ENCODE measurements at places on chromosomes 5 and 9.

DNA sequence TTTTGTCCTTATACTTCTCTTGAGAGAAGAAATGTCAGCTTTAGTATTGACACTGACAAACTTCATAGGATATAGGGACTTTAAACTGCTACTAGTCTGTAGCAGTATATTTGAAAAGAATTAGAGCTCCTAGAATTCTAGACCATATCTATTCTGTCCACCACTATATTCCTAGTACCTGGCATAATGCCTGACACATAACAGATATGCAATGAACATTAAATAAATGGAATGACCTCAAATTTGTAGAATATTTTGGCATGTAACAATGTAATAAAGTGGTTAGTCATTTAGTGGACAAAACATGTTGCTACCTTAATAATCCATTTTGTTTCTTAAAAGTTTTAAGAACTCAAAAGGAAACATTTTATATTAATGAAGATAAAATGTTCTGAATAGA, 57.5 kb downstream of the HOMER1 start:
- no peak for DNase-seq

- DNase-seq, result no peak
Measured at GRCh38 chr5:30100148-30100713, 1093.3 kb upstream of the CDH6 start.

DNA sequence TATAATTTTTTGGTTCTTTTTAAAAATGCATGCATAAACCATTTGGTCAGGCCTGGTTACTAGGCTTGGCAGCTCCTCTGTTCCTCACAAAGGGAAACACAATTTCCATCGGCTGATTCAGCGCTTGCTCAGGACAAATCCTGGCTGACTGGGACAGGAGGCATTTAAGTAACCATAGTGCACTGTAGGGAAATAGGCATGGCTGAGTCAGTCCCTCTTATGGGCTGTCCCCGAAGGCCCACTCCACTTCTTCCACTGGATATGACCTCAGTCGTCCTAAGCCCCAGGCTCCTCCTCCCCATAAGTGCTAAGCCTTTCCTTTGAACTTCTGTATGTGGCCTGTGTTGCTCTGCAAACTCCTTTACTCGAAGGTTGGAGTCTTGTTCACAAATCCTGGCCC, 71.2 kb upstream of the GLIS3 start:
- no peak for DNase-seq

GRCh38 chr9:135770203-135770535, 68.2 kb downstream of the KCNT1 start:
- DNase-seq, result no peak

GRCh38 chr5:55636683-55637082, 75.4 kb downstream of the SLC38A9 start:
- no peak for DNase-seq

DNA sequence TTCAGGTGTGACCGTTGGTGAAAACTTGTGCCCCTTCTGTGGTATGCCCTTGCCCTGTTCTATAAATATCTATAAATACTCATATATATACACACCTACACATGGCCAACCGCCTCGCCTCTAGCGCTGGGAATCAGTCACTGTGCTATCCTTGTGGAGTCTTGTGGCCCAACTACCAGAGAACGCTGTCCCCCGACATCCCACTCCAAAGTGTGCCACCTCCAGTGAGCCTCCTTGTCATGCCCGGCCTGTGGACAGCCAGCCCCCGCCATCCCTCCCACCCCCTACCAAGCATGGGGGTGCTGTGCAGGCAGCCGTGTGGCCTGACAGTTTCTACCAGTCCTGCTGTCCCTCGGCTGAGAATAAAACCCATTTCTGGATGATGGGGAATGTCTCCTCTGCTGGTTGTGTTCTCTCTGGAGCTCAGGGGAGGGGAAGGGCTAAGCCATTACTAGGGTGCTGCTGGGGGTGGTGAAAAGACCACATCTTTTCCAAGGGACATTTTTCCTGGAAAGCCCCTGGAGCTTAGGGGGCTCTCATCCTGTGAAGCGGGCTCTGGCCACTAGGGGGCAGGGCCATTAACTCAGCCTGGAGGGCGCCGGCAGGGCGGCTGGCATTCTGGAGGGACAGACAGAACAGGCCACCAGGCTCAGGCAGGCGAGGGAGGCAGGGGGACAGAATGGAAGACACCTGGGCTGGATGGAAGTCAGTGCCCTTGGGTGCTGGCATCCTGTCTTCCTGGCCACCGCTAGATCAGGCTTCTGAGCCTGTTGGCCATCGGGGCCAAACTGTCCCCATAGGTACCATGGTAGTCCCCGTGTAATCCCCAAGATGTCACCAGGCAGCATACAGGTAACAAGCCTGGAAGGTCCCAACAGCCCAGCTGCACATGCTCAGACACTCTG, 20.7 kb downstream of the GOLGA2 start:
- peak; percentile 38 for DNase-seq

- no peak for DNase-seq
Measured at GRCh38 chr5:109947667-109948066, 257.9 kb downstream of the MAN2A1 start.

DNA sequence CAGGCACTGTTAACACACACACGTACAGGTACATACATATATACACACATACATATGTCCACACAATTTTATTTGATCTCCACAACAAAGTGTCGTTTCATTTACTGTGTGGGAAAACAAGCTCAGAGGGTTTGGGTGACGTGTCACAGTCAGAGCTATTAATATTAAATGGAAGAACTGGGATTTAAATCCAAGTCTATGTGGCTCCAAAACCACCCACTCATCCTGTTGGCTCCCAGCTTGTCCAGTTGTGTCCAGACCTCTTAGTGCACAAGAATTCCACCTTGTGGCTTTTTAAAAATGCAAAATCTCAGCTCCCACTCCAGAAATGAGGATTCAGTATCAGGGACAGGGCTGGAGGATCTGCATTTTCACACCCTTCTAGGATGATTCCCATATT, 52.3 kb upstream of the PTPDC1 start:
- no peak for DNase-seq

GRCh38 chr9:113886933-113887332, 10.8 kb downstream of the ZNF618 start:
- DNase-seq, result no peak

- DNase-seq, result peak; percentile 15
Measured at GRCh38 chr9:136409557-136410455, 608 bp downstream of the ENTR1 start.

DNA sequence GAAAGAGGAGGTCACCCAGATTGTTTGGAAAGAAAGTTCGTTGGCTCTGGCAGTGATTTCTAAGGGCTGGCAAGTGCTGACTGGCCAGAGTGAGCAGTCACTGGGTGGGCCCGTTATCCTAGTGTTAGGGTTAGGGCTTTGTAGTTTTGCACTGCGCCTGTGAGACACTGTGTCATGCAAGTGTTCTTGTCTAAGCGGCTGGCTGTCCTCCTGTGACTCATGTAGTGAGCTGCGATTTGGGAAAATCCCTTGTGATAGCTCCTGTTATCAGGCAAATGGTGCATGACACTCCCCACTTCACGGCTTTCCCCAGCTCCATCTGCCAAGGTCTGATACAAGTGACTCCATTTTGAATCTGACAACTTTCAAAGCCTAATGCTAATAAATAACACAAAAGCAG, 526.0 kb upstream of the ADAMTS16 start:
- no peak for DNase-seq

DNA sequence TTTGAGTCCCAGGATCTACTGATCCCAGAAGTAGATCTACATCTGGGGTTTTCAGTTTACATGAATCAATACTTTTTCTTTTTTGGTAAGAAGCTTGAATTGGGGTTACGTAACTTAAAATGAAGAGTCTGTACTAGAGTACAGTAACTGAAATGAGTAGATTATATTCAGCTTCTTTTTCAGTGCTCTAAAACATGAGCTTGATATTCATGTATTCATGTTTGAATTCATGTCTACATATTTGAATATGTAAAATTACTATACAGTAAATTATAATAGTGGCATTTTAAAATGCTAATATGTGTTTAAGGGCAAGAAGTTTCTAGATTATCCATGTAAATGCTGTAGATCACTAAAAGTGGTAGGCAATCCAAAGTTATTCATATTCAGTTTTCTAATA, 14.8 kb downstream of the POU5F2 start:
- DNase-seq, result no peak

GRCh38 chr5:40277161-40277906, 402.4 kb upstream of the PTGER4 start:
- no peak for DNase-seq

DNA sequence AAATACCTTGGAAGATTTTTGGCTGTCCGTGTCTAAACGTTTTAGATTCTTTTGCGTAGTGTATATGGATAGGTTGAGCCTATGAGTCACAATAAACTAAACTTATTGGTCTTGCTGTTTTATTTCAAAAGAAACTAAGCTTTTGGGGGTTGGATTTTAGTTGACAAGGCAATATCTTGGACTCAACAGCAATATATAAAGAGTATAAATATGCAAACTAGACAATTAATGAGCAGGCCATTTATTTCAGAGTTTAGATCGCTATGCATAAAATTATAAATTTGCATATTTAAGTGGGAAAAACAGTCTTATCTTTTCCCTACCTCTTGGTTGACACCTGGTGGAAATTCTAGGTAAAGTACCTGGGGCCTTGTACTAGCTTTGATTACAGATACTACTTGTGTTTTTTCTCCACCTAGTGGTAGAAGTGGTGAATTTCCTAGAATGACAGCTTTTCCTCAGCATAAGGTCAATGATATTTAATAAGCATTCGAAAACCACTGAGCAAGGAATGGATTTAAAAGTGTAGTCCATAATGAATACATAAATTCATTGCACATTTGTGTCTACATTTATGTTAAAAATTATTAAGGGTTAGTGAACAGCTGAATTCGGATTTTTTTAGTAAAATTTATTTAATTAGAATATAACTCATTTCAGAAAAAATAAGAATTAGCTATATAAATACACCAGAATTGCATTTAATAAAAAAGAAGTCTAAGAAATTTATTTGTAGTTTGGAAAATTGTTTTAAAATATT, 1.7 kb upstream of the ARRDC3 start:
- no peak for DNase-seq

GRCh38 chr9:126761274-126761673, 43.6 kb upstream of the ZBTB43 start:
- DNase-seq, result no peak

DNA sequence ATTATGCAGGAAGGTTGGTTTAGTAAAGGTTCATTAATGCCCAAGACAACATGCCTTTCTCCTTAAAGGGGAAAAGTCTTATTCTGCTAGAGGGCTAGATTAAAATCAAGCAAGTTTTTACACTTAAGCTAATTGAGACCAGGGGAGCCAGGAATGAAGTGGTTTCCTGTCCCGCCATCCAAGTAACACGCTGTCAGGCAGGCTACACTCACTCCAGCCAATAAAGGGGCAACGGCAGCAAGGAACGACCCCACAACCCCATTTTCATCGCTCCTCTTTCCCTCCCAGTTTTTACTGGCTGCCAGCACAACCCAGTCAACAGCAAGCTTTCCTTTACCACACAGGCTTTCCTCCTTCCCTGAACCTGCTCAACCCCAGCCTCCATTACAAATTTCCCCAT, 225.1 kb downstream of the DCP2 start:
- DNase-seq, result no peak

GRCh38 chr9:37617832-37618231, 25.4 kb upstream of the TOMM5 start:
- DNase-seq, result no peak

GRCh38 chr9:130914417-130915095, 17.9 kb upstream of the QRFP start:
- DNase-seq, result no peak

GRCh38 chr5:153508700-153509099, 18.2 kb downstream of the GRIA1 start:
- DNase-seq, result no peak

- no peak for DNase-seq
Measured at GRCh38 chr9:137275203-137275587, 2.3 kb upstream of the TOR4A start.

DNA sequence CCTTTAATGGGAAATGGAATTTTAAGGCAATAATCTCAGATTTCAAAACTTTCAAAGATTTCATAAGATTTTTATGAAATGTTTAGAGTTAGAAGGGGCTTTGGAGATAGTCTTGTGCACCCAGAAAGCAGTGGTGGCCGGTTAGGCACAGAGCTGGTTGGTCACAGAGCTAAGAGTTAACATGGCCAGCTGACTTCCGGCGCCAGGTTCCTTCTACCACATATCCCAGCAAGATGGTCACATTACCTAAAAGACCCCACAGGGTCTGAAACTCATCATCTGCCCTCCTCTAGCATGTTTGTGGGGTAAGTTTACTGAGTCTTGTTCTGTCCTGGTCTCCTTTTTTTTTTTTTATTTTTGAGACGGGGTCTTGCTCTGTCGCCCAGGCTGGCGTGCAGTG, 19.3 kb downstream of the QRFP start:
- DNase-seq, result no peak

- DNase-seq, result no peak
Measured at GRCh38 chr5:29614206-29614605, 1579.3 kb upstream of the CDH6 start.

GRCh38 chr9:121589986-121590385, 61.4 kb upstream of the DAB2IP start:
- DNase-seq, result no peak

GRCh38 chr5:96661855-96662724, at the start of gene CAST:
CAST (plus strand) TSS chr5:96662376; CDS start chr5:96662423, 47 bp downstream.
- peak; percentile 73 for DNase-seq

DNA sequence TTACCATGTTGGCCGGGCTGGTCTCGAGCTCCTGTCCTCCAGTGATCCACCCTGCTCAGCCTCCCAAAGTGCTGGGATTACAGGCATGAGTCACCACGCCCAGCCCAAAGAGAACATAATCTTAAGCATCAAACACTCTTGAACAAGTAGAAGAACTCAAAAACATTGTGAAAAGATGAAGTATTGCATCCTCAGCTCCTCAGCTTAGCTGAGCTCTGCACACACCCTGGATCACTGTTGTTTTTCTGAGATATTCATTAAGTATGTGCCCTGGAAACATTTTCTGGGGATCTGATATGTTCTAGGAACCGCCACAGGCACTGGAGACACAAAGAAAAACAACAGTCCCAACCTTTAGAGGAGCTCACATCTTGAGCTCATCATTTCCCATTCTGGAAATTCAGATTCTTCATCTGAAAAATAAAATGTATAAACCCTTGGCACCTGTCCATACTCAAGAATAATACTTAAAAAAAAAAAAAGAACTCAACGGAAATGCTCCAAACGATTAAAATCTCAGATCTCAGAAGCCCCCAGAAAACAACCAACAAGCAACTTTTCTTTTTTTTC, 62.2 kb upstream of the ZNF462 start:
- no peak for DNase-seq

GRCh38 chr5:124457101-124457500, 289.3 kb downstream of the ZNF608 start:
- DNase-seq, result no peak

- DNase-seq, result no peak
Measured at GRCh38 chr9:1995084-1995483, 20.1 kb upstream of the SMARCA2 start.

GRCh38 chr5:135593886-135594285, 15.1 kb upstream of the CXCL14 start:
- DNase-seq, result no peak

DNA sequence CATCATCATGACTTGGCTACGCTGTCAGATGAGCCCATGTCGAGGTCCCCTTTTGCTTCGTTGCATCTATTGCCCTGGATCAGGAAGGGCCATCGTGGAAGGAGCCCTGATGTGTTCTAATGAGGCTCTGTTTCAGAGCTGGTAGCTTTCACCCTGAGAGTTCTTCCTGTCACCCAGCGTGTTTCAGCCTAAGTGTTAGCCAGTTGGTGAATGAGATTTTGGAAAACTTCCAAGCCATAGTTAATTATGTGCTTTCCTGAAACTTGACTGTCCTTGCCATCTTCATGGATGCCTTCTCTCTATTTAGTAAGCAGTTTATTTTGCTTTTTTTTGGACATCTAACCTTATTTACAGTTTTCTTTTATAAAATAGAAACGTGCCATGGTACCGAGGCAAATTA, 1695.4 kb upstream of the WWC1 start:
- DNase-seq, result no peak

GRCh38 chr9:15369871-15370270, 52.8 kb upstream of the SNAPC3 start:
- no peak for DNase-seq

Measured in activated T-helper 9 cell treated with anti-CD3 and anti-CD28 coated beads, Interleukin-2, amount 50 U/mL, for 16 hours (primary cell).